Small intestine (tissue), 16 donors: ENCODE measurements at places on chromosomes 5 and 9. TPM values are rescaled to one million over a fixed set of nuclear protein-coding genes. Genes with fewer than 3 reads are reported as not detected.

Gene MCIDAS
- not detected for polyA plus RNA-seq

Gene TMC1
- polyA plus RNA-seq: not detected

Gene SLC6A7
- polyA plus RNA-seq: 7.1 TPM

GRCh38 chr5:32278406-32278805, 34.3 kb downstream of the MTMR12 start:
- no peak for DNase-seq
- H3K36me3 ChIP-seq: peaks cover 4% of the 10 kb centered on the region
- H3K4me1 ChIP-seq: peaks cover 5% of the 10 kb centered on the region
- no peak overlapping the region for H3K27ac ChIP-seq
- H3K4me3 ChIP-seq: no peak overlapping the region
- no peaks in the 10 kb centered on the region for H3K27me3 ChIP-seq

DNA sequence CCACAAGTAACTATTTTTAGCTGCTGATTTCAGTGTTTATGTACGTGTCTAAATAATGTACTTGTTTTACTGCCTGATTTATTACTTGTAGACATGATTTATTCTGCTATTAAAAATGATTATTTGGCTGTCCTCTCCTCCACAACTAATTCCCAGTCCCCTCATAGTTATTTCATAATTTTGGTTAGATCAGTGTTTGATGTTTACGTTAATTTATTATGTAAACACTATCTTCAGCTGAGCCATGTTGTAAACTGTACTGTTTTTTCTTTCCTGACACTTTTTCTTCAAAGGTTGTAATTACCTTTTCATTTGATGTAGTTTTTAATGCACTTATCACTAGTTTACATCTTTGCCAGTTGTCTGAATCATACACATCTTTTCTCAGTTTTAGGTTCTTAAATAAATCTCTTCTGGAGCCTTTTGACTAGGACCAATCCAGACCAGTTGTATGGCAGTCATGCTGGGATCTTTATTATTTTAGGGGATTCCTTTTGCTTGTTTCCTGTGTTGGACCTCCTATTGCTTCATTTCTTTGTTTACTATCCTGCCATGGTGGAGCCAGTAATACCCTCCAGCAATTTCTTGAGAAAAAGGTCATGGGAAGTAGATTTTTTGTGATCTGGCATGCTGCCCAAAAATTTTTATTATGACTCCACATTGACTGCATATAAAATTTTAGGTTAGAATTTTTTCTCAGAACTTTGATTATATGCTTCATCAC, 16.1 kb downstream of the AP3S1 start:
- no peaks in the 10 kb centered on the region for H3K36me3 ChIP-seq
- no peak for DNase-seq
- H3K27me3 ChIP-seq: no peaks in the 10 kb centered on the region
- no peak overlapping the region for H3K27ac ChIP-seq
- H3K4me3 ChIP-seq: no peak overlapping the region

DNA sequence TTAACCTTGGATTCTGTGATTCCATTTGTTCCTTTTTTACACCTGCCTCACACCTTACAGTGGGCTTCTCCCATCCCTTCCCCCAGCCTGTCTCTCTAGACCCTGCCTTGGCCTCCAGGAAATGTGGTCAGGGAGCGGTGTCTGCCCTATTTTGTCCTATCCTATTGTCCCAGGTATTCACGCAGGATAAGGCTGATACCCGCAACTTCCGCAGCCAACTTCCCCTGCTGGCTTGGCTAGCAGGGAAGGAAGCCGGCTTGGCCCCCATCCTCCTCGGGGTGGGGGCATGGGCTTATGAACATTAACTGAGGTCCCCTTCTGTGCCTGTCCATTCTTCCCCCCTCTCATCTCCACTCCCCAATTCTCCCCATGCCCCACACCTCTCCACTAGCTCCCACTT, 3.5 kb downstream of the CSF1R start:
- no peaks in the 10 kb centered on the region for H3K36me3 ChIP-seq
- H3K4me1 ChIP-seq: no peaks in the 10 kb centered on the region
- no peak overlapping the region for H3K27ac ChIP-seq
- H3K4me3 ChIP-seq: no peak overlapping the region

GRCh38 chr9:14313951-14314423, at the start of gene NFIB:
Gene NFIB, minus strand, starts transcription at chr9:14314141. Its CDS starts 630 bp downstream, at chr9:14313511.
- no peak for DNase-seq
- H3K4me1 ChIP-seq: peaks cover 2% of the 10 kb centered on the region
- peaks cover 2% of the 10 kb centered on the region for H3K27me3 ChIP-seq
- H3K36me3 ChIP-seq: no peaks in the 10 kb centered on the region

DNA sequence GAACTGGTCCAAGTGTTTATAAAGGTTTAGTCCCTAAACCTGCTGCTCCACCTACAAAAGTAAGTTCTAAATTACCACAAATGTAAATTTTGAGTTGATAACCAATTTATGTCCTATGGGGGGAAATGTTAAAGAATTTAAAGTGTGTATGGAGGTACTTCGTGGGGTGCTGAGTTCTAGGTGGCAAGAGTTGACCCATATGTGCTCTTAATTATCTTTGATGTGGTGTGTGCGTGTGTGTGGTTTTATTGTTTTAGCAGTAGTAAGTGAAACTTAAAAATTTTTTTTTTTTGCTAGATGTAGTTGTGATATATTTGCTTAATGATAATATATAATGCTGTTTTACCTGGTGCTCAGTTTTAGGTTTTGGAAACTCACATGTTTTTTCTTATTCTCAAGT, 72.6 kb downstream of the GPBP1 start:
- H3K27ac ChIP-seq: no peak overlapping the region
- no peak overlapping the region for H3K4me3 ChIP-seq
- H3K4me1 ChIP-seq: peaks cover under 1% of the 10 kb centered on the region
- H3K27me3 ChIP-seq: no peaks in the 10 kb centered on the region
- H3K36me3 ChIP-seq: peaks cover 9% of the 10 kb centered on the region
- no peak for DNase-seq
